T-cell (primary cell): ENCODE measurements at places on chromosomes 16 and 17.

DNA sequence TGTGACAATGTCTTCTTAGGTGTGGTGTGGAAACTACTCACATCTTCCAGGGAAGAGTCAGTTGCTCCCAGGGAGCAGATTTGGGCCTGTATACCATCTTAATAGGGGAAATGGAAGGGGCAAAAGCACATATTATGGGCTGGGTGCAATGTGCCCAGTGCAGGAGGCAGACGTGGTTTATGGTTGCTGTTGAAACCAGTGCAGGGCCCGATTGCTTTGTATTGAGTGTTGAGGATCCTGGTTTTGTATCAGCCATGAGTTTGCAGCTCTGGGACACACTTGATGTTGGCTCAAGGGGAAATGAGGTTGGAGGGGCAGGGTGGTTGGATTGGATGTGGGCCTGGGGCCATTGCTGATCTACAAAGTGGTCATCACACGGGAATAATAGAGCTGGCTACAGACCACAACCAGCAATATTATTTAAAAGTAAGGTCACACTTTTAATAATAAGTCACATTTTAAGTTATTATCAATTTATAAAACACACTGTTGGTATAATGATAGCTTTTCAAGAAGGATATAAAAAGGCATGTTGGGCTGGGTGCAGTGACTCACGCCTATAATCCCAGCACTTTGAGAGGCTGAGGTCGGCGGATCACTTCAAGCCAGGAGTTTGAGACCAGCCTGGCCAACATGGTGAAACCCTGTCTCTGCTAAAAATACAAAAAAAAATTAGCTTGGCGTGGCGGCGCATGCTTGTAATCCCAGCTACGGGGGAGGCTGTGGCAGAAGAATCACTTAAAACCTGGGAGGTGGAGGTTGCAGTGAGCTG, 302.4 kb downstream of the SEC14L1 start:
- DNase-seq: no peak

- no peak for DNase-seq
These were observed 68.6 kb downstream of the EMP2 start for GRCh38 chr16:10511829-10512228.

- no peak for DNase-seq
These were observed 160.3 kb downstream of the RPTOR start for GRCh38 chr17:80704894-80705293.

GRCh38 chr16:49994006-49994405, 31.0 kb upstream of the CNEP1R1 start:
- no peak for DNase-seq

DNA sequence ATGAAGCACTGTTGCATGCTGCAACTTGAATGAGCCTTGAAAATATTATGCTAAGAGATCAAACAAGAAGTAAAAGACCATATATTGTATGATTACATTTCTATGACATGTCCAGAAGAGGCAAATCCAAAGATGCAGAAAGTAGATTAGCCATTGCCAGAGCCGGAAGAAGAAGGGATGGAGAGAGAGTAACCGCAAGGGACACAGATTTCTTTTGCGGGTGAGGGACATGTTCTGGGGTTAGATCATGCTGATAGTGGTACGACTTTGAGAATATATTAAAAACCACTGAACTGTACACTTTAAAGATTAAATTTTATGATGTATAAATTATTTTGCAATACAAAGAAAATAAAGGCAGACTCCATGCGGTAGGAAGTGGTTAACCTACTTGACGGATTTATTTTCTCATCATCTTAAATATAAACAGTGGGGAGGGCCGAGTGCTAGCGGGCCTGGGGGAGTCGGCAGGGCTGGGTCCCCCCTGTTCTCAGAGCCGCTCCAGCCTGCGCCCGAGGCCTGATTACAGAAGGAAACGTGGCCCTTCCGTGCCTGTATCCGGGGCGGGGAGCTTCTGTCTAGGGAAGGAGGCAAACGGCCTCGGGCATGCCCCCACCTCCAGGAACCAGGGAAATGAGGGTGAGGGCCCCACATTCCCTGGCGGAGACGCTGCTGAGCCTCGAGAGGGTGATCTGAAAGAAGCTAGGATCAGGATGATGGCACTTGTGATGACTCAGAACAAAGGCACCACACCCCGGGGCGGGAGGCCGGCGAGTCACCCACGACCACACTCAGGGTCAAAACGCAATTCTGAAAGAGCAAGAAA, 48.0 kb downstream of the SHCBP1 start:
- DNase-seq: no peak

- no peak for DNase-seq
These were observed 507.5 kb upstream of the SALL1 start for GRCh38 chr16:51658531-51658930.

DNA sequence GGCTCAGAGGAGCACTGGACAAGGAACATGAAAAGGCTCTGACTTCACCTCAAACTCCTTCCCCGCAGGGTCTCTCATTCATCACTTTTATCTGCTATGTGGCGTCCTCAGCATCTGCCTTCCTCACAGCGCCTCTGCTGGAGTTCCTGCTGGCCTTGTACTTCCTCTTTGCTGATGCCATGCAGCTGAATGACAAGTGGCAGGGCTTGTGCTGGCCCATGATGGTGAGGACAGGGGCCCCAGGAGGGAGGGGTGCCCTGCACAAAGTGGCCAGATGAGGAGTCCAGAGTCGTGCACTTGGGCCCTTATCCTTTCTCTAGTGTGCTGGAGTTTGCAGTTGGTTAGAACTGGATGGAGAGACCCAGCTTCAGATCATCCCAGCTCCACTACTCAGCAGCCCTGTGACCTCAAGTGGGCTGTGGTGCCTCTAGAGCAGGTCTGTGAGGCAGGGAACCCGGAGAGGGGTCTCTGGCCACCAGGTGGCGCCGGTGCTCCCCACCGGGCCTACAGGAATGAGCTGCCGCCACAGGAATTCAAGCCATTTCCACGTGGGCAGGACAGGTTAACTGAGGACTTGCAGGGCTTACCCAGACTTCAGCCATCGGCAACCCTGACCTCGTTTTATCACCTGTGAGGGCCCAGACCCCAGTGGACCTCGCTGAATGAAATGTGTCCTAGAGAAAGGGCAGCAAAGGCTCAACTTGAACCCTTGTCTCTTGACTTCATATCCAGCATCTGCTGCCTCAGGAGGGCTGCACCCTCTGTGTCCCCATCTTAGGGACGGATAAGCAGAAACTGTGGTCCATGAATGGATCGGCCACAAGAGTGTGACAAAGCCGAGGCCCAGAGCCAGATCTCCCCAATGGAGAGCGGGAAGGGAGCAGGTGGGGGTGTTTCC, 4.0 kb downstream of the CMTM3 start:
- DNase-seq: peak; percentile 75

GRCh38 chr17:337866-338265, 14.7 kb downstream of the RPH3AL start:
- no peak for DNase-seq

- DNase-seq: no peak
These were observed 14.3 kb upstream of the PRKAR1A start for GRCh38 chr17:68497885-68498319.

GRCh38 chr17:76498876-76499251, 2.4 kb downstream of the RHBDF2 start:
- DNase-seq: no peak

- peak; percentile 69 for DNase-seq
These were observed 681 bp downstream of the TMEM102 start for GRCh38 chr17:7435676-7436555.

- no peak for DNase-seq
These were observed 245.0 kb upstream of the CDH5 start for GRCh38 chr16:66121466-66121865.

GRCh38 chr17:65027305-65027704, 29.2 kb downstream of the GNA13 start:
- no peak for DNase-seq

DNA sequence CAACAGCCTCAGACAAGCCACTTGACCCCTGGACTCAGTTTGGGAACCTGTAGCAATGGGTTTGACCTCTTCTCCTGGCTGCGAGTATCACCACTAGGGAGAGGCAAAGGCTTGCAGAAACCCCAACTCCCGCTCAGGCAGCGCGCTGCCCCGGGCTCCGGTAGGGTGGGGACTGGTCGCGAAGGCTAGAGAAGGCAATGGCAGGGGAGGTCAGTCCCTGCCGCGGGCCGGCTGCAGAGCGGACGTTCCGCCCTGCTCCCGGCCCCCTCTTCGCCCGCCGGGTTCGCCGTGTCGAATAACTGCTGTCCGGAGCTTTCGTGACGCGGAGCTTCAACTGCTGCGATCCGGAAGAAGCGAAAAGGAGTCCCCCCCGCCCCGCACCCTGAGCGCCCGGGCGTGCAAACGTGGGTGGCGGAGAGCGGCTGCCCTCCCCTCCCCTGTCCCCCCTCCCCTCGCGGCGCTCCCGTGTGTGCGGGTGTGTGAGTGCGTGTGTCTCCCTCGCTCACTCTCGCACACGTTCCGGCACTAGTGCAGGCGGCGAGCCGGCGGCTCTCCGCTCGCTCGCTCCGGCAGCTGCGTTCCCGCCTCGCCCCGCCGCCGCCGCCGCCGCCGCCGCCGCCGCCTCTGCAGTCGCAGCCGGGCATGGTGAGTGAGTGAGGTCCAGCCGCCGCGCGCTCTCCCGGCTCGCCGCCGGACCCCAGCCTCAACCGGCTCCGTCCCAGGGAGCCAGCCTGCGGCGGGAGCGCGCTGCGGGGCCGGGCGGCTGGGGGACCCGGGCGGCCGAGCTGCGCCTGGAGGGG, 772 bp upstream of the SHISA6 start:
- DNase-seq: no peak

- DNase-seq: no peak
These were observed 125.3 kb downstream of the ANKRD11 start for GRCh38 chr16:89365044-89365467.

DNA sequence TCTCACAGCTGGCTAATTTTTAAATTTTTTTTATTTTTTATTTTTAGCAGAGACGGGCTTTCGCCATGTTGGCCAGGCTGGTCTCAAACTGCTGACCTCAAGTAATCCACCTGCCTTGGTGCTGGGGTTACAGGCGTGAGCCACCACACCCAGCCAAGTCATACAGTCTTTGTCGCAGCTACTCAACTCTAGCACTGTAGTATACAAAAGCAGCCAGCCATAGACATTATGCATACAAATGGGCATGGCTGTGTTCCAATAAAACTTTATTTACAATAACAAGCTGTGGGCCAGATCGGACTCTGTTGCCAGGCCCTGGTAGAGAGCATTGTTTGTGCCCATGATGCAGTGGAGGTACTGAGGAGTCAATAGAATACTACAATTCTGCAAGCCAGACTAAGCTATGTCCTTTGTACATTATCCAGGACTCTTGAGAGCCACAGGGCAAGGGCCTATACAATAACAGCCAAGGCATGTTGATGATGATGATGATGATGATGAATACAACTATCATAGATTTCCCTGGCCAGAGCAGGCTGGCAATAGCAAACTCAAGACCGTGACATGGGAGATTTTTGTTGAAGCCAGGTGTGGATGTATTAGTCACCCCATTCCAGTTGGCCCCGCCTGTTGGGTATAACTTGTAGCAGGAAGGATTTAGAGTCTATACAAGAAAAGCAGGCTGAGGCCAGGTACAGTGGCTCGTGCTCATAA, 101.8 kb downstream of the MYH11 start:
- DNase-seq: no peak

DNA sequence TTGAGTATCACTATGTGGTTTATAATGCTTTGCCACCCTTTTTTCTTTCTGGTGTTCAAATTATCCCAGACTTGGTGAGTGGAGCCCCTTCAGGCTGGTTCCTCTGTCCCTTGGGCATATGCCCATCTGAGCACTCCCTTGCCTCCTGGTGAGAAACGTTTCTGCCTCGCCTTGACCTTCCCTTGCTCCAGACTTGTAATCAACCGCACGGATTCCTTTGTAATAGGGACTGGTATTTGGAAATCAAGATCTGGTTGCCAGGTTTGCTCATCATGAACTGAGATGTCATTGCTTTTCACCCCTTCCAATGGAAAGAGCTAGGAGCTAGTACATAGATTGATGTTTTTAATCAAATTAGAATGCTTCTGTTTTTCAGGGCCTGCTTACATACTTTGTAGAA, 43.7 kb downstream of the SEC14L1 start:
- no peak for DNase-seq

DNA sequence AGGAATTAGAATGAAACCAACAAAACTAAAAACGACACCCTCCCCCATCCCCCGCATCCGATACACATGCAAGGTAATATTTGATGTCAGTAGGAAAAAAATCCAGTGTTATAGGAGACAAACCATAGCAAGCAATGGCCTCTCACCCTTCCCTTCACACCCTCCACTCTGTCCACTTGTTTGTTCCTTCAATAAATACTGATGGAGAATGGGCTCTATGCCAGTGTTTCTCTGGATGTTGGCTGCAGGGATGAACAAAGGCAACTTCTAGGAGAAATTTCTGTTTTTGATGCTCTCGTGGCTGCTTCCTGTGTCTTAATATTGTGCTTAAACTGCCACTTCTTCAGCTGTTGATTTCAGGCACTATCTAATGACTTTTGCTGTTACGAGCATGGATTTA, 98.8 kb downstream of the WWOX start:
- no peak for DNase-seq

DNA sequence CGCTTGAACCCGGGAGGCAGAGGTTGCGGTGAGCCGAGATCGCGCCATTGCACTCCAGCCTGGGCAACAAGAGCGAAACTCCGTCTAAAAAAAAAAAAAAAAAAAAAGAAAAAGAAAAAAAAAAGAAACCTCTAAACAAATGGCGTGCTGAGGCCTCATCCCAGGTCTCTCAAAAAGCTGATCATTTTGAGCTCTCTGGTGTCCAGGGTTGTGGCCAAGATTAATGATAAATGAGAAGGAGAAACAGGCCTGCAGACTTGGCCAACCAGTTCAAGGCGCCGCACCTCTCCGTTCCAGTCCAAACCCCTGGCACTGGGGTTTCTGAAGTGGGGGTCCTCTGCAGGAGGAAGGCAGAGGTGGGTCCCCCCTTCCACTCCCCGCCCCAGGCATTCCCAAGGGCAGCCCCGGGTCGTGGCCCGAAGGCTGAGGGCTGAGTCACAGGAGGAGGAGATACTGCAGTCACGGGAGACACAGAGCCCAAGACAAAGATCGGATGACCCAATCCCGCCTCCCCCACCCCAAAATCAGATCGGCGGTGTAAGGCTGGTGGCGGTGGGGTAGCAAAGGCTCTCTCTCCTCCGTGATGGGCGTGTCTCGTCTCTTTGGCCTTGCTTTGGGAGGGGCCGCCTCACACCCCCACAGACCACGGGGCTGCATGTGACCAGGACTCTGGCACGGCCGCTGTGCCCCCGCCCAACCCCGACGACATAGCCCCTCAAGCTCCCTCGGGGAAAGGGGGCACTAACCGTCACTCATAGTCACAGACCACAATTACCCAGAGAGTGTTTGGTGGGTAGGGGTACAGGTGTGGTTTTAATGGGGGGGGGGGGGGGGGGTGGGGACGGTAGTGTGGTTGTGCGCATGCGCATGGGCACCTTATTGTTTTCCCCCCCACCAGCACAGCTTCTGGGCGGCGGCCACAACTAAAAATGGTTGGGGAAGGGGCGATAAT, 1.1 kb downstream of the VAT1 start:
- DNase-seq: peak; percentile 33
